ENCODE measurements at places on chromosomes 7 and 10. TPM values are rescaled to one million over a fixed set of nuclear protein-coding genes. Genes with fewer than 3 reads are reported as not detected.

- DNase-seq: peak; percentile 65
Measured at GRCh38 chr10:133335246-133336117, 1.2 kb downstream of the CALY start.

Gene OIT3
- total RNA-seq: not detected

Gene DDC
- total RNA-seq: not detected

DNA sequence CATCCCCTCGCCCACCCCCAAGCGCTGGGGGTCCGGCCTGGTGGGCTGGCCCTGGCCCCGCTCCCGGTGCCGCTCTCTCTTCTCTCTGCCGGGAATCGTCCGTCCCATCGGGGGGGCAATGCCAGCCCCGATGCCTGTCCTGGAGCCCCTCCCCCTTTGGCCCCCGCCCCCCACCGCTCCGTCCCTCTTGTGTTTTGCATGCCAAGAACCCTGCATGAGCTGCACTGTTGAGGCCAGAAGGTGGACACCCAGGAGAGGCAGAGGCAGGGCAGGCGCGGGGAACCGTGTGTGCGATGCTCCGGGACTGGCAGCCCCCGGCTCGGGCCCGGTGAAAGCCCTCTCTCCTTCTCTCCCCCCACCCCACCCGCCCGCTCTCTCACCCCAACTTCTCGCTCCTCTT lies 22.1 kb upstream of the HSPB1 start:
- DNase-seq: peak; percentile 59

- no peak for DNase-seq
Measured at GRCh38 chr7:25624833-25625232, 396.5 kb upstream of the NPVF start.

- DNase-seq: no peak
Measured at GRCh38 chr7:122123746-122124145, 20.3 kb downstream of the AASS start.

Gene AGAP6
- 12.1 TPM for total RNA-seq

Gene CPEB3
- total RNA-seq: 1.1 TPM

DNA sequence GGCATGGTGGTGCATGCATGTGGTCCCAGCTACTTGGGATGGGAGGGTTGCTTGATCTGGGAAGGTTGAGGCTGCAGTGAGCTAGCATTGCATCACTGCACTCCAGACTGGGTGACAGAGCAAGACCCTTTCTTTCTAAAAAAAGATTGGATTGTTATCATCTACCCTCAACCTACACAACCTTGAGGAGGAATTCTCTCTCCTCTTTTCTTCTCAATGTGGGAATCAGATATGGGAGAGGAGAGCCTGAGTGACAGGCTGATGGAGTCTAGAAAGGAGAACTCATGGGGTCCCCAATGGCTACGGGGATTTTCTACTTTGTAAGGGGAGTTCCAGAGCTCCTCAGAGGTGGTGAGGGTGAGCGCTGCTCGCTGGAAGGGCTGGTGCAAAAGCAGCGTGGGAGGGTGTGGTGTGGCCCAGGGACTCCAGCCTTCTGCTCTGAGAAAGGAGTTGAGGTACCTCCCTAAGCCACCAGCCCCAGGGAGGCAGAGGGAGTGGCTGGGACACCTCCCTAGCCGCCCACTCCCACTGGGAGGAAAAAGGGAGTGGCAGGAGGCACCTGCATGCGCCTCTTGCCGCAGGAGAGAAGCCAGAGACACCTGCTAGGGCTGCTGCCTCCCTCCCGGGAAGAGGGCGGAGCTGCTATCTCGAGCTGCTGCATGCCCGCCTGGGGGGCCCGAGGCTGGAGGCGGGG lies 48.4 kb downstream of the GATA3 start:
- peak; percentile 57 for DNase-seq

Gene IFIT3
- 0.55 TPM for total RNA-seq

Gene CALHM3
- total RNA-seq: not detected

Gene SPDYE5
- not detected for total RNA-seq

DNA sequence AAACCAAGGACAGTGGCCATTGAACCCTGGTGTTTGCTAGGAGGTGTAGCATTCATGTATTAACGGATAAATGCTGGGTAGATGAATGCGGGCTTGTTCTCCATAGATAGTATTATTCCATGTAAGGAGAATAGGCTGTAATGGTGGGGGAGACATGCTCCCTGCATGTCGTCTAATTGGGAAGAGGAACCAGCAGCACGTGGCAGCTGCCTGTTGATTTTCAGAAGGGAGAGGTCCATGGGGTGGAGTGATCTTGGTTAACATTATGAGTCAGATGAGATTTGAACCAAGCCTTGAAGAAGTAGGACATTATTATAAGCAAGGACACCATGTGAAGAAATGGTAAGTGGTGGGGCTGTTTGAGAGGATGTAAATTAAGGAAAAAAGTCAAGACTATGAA lies 112.5 kb downstream of the WNT2 start:
- DNase-seq: no peak

DNA sequence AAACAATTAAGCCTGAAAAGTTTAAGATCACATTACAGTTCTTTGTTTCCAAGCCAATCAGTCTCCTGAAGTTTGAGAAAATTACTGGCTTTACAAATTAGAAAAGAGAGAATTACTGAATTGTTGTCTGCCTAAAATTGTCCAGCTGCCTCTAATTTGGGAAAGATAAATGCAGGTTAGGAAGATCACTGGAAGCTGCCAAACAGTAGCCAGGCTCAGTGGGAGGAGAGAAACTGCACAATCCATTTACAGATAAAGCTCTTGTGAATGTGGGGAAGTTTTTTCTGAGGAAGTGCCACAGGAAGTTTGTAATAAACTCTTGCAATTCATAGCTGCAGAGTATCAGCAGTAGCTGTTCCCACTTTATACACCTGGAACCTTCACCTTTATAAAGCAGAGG lies 100.7 kb downstream of the IQUB start:
- DNase-seq: no peak

Gene MLXIPL
- 5.5 TPM for total RNA-seq

DNA sequence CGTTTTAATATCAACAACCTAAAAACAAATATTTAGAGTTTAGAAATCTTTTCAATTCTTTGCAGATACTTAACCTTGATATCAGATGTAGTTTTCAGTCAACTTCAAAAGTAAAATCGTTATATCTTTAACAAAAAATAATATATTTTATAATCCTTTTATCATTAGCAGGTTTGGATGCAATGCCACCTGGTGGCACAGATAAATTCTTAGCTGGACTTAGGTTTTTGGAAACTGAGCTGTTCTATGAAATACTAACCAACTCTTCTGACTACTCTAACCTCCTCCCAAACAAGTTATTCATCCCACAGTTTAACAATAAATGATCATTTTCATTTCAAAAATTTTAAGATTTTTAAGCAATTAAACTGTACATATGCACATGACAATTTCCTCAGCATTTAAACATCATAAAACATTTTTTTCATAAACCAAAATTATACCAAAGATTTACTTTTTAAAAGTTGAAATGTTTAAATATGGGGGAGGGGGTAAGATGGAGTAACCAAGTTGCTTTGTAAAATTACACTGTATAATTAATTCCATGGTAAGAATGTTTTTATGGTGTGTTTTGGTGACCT lies 56.9 kb downstream of the HIBADH start:
- no peak for DNase-seq

- peak; percentile 54 for DNase-seq
Measured at GRCh38 chr7:155002411-155003091, 373 bp downstream of the PAXIP1 start.

- DNase-seq: no peak
Measured at GRCh38 chr10:101219139-101219945, 9.9 kb downstream of the LBX1 start.

DNA sequence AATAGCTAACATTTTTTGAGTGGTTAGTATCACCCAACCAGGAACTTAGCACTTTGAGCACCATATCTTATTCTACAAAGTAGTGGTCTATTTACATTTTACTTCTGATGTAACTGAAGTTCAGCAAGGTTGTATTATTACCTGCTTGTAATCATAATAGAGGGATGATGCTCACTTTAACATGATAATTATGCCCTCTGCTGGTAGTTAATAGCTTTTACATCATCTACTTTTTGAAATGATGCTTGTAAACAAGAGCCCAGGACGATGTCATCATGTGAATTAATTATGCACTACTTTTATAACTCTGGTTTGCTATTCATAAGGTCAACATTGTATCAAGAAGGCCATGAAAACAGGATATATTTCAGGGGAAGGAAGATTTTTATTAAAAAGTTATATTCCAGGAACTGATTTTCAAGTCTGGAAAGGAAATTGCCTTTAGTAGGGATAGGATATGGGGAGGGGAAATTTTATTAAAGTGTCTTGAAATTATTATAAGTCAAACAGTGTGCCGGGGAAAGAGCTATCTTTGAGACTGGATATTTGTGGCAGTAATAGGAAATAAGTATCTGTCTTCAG lies 80.3 kb upstream of the SCIN start:
- DNase-seq: no peak

Gene VAX1
- not detected for total RNA-seq

Gene TUBGCP2
- total RNA-seq: 53.5 TPM

Data from H9 (cell line).